ENCODE measurements at places on chromosomes 7 and 10.

- DNase-seq: no peak
Observed at GRCh38 chr10:33861833-33862232, 527.4 kb upstream of the NRP1 start.

- DNase-seq: no peak
Observed at GRCh38 chr10:99983280-99983988, 26.3 kb downstream of the DNMBP start.

GRCh38 chr7:95424716-95425115 is 10.1 kb downstream of the PON2 start:
- no peak for DNase-seq

- DNase-seq: no peak
Observed at GRCh38 chr7:151897161-151897731, 20.3 kb upstream of the PRKAG2 start.

GRCh38 chr7:102193806-102194205 is 92.9 kb upstream of the SH2B2 start:
- no peak for DNase-seq

DNA sequence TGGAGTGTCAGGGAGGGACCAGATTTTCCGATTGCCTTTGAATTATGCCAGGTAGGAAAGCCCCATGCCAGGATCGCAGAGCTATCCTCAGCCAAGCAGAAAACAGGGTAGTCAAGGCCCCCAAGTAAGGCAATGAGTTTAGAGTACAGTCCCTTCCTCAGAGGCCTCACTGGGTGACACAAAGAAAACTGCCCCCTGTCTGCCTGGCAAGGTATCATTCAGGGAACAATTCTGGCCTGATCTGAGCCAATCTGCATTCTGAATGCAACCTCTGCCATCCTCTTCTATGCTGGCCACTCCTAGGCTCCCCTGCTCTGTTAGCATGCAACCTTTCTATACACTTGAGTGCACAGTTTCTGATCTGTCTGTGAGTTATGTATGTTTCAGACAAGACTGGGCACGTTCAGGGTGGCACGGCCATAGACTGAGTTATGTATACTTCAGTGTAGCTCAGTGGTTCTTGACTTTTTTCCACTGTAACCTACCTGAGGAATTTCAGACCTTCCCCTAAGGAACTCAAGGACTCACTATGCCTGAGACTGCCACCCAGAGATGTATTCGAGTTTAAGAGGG is 336.8 kb downstream of the PLXNA4 start:
- DNase-seq: no peak

- no peak for DNase-seq
Observed at GRCh38 chr7:125857606-125858005, 928.0 kb upstream of the POT1 start.

DNA sequence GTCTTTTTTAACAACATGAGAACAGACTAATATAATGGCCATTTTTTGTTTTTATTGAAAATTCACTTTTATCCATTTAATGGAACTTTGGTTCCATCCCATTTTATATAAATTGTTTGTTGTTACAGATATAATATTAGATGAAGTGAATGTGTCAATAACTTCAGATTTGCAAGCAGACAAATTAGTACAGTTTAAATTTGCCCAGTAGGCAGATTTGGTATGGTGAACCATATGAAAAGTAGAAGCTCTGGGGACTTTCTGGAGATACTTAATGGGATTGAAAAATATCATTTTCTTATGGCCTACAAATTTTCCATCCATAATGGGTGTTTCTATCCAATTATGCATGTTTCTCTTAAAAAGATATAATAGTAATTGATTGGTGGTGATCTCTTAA is 1196.2 kb upstream of the C7orf33 start:
- DNase-seq: no peak

DNA sequence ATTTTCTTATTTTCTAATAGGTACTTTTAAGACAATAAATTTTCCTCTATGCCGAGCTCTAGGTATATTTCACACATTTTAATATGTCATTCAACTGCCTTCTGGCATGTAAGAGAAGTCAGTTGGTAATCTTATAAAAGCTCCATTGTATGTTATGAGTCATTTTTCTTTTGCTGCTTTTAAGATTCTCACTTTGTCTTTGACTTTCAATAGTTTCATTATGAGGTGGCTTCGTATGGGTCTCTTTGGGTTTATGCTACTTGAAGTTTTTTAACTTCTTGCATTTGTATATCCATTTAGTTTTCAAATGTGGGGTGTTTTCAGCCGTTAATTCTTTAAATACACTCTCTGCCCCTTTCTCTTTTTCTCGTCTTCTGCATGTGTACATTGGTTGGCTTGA is 80.5 kb downstream of the ABCA13 start:
- no peak for DNase-seq

- no peak for DNase-seq
Observed at GRCh38 chr10:119341459-119342301, 134.3 kb downstream of the GRK5 start.

GRCh38 chr7:131455001-131455400 is 101.4 kb downstream of the PODXL start:
- no peak for DNase-seq

Data from AML-193 (cell line).